ENCODE measurements at places on chromosomes 7 and 10.
A peak's percentile ranks its signal among the peaks of the same experiment; 100 is the strongest.

DNA sequence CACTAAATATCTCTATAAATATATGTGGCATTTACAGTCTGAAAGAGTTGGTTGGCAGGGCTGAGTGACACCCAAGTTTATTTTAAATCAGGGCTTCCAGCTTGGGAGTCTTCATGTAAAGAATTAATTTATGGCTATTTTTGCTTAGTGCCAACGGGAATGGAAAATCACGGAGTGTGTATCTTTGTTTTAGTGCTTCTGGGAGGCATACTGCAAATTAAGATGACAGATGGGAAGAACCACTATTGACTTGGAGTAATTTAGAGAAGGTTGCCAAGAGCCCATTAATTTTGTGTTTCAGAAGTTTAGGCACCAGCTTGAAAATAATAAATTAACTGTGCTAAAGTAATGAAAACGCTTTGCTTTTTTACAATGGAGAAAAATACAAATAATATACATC lies 135.2 kb downstream of the GPR37 start:
- no peak for DNase-seq

GRCh38 chr7:84277628-84278224 lies 83.1 kb upstream of the SEMA3A start:
- DNase-seq: no peak

GRCh38 chr7:140841166-140841715 lies 83.5 kb downstream of the BRAF start:
- DNase-seq: no peak

DNA sequence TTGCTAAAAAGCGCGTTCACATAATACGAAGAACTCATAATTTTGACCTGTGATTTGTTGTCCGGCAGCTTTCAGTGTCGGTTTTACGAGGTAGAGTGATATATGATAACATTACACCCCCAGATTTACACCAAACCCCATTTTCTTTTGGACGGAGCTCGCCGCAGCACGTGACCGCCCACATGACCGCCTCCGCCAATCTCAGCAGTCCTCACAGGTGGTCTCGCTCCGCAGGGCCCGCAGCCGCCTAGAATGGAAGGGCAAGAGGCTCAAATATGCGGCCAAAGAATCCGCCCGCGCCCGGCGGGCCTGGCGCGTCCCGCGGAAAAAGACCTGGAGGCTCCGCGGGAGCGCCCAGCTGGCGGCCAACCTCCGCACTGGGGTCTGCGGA lies at the start of gene HOXA7:
TSS of gene HOXA7 (minus strand) at position 168 of the 391 bp plus-strand sequence. CDS start at position 38, 130 bp downstream.
- DNase-seq: peak; percentile 91

DNA sequence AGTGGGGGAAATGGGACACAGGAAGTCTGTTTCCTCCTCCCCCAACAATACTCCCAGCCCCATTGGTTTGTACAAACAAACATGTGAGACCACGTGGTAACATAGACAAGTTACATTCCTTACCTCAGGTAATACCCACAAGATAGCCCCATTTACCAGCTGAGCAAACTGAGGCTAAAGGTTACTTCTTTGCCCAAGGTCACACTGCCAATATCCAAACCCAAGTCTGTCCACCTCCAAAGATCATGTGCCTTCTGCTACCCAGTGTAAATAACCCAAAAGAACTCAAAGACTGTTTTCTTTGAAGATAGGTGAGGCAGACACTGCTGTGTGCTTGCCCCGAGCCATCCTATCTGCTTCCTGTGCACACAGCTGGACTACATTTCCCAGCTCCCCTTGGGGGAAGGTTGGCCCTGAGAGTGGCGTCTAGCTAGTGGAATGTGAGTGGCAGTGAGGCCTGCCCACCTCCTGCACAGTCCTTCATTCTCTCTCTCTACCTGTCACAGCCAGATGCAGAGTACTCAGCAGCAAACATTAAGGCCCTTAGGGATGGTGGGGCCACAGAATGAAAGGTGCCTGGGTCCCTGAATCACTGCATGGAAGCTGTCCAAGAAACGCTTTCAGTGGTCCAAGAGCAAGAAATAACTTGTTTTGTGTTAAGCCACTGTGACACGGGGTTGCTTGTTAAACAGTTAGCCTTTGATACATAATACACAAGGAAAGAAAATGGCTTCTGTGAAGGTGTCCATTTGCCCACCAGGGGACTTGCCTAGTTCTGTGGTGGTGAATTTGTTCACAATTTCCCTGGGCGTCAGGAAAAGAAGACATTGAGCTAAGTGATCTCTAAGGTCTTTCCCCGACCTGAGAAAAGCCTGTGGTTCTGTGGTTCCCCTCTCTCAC lies 257.7 kb upstream of the NFE2L3 start:
- DNase-seq: no peak

DNA sequence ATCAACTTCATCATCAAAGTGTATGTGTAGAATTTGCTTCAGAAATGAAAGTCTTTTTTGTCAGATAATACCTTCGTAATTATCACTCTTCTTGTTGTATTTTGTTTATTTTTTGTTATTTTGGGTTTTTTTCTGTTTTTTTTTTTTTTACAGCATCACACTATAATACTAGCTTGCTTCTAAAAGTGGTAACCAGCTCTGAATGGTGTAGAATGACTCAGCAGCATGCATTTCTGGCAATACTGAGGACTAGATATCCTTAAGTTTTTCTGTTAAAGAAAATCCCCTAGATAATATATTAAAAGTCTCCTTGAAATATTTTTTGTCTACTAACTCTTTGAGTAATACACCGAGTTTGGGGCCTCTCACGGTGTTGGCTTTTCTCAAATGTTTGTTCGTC lies 109.1 kb downstream of the LMBR1 start:
- no peak for DNase-seq

DNA sequence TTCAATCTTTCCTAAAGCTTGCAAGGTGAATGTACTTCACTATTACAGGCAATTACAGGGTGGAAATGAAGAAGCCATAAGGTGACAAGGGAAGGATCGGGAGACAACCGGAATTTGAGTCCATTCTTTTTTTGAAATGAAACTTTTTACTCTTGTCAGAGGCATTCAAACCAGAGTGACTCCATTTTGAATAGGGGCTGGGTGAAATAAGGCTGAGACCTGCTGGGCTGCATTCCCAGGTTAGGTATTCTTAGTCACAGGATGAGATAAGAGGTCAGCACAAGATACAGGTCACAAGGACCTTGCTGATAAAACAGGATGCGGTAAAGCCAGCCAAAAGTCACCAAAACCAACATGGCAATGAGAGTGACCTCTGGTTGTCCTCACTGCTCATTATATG lies 363.3 kb downstream of the TYW1 start:
- DNase-seq: no peak

- DNase-seq: no peak
Observed at GRCh38 chr10:27344568-27345454, 104.2 kb upstream of the ACBD5 start.

- DNase-seq: no peak
Observed at GRCh38 chr7:138205614-138206150, 129.4 kb downstream of the AKR1D1 start.

DNA sequence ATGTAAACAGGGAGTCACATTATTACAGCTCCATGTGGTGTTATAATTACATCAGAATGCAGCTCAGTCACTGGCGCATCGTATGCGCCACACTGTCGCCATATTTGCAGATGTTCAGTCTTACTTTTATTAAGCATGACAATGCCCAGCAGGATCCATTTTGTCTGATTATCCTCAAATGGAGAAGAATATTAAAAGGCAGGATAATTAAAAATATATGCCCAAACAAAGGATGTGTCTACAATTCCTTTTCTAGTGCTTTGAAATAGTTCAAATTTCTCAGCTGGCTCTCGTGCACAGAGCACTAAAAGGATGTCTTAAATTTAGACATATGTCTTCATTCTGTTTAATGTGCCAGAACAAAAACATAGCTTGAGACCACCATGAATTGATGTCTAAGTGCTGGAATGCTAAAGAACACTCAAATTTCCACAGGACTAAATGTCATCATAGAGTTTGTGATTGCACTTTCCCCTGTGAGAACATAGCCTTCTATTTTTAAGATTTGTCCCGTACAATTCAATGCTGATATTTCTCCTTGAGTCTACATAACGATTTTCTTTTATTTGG lies 168.0 kb downstream of the DKK1 start:
- DNase-seq: no peak

DNA sequence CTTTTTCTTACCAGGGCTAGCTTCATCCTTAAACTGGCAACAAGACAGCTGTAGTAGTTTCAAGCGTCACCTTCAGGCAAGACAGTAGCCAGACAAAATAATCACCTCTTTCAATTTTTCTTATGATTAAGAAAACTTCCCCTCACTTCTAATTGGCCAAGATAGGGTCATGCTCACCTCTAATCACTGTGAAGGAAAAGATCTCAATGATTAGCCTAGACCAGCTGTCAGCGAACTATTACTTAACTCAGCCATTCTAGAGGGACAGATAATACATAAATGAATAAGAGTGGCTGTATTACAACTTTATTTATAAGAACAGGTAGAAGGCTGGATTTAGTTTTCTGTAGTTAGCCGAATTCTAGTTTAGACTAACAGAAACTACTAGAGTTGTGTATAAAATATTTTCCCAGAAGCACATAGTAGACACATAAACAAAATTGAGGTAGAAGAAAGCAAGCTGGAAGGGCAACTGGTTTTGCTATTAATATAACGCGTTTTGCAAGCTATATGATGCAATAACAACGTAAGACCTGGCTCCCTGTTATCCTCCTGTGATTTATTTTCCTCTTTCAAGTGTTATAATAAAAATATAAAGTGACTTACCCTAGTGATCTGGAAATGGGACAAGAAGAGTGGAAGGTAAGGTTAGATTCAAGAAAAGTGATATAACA lies 64.3 kb downstream of the ELAPOR2 start:
- no peak for DNase-seq

DNA sequence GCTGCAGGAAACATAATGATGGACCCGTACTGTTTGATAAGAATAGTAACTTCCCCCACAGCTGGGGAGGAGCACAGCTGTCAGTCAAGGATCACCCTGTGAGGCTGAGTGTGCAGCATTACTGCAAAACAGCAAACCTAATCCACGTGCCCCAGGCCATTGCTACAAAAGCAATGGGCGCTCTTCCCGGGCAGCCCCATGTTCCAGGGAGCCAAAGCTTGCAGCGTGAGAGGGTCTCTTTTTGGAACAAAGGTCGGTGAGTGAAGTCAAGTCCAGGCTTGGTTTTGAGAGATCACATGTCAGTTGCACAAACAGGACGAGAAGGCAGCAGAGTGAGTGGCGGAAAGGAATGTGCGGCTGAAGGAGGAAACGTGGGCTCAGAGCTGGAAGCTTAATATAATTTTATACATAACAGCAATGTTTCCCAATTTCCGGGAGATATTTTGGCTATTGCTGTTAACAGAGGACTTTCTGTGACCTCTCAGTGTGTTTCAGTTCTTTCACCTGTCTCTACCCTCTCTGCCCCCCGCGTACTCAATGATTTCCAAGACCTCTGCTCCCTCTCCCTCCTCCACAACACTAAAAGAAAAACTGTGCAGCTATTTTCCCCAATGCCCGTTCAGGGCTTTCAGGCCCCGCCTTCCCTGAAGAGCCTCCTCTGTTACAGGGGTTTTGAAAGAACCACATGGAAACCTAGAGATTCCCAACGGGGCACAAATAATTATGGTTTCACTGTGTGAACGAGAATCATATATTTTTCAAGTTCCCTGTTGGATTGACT lies 128.9 kb downstream of the MTPAP start:
- DNase-seq: no peak

DNA sequence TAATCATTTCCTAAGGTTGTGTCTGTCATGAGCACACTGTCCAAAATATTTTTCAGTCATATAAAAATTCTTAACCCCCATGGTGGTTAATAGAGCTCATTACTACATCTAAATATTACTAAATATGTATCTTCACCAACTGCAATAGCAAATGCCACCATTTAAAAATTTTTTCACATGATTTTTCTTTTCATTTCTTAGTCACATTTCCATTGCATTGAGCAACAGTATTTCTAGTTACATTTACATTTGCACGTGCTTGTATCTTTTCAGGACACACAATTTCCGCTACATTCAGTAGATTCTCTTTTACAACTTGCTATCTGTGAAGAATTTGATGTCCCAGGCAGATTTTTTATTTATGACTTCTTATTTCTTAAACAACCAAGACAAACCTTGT lies 5.2 kb upstream of the TAS2R40 start:
- DNase-seq: no peak

DNA sequence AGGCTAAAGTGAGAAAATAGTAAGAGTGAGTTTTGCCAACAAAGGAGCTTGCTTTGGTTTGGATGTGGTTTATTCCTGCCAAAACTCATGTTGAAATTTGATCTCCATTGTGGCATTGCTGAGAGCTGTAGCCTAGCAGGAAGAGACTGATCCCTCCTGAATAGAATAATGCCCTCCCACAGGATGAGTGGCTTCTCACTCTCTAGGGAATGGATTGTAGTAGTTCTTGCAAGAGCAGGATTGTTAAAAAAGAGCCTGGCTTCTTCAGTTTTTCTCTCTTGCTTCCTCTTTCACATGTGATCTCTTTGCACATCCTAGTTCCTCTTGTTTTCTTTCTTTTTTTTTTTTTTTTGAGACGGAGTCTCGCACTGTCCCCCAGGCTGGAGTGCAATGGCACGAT lies 34.4 kb downstream of the ASAH2 start:
- no peak for DNase-seq

GRCh38 chr7:156768698-156769472 lies 124.1 kb downstream of the LMBR1 start:
- DNase-seq: no peak

DNA sequence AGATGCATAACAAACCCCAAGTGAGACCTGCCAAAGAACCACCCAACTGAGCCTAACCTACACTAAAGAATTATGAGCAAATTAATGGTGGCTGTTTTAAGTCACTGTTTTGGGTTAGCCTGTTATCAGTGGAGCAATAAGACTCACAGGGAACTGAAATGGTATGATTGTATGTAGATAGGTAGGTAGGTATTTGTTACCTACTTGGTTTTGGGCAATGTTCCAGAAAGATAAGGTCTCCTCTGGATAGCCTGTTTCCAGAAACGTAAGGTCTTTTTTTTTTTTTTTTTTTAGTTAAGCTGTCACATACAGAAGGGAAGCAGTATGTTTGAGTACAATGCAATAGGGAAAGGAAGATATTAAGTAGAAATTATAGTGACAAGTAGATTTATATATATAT lies 47.6 kb downstream of the PSMC2 start:
- no peak for DNase-seq

DNA sequence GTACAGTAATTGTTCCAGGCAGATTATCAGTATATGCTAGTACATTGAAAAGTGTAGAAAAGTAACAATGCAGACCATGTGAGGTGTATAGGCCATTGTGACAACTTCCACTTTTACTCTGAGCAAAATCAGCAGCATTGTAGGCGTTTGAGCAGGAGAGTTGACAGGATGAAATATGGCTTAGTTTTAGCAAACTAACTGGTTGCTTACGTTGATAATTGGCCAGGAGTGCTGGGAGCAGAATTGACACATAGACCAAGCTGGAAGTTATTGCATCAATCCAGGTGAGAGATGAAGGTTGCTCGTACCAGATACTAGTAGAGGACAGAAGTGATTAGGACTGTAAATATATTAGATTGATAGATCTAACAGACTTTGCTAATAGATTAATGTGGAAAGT lies 46.0 kb downstream of the LCOR start:
- DNase-seq: no peak

DNA sequence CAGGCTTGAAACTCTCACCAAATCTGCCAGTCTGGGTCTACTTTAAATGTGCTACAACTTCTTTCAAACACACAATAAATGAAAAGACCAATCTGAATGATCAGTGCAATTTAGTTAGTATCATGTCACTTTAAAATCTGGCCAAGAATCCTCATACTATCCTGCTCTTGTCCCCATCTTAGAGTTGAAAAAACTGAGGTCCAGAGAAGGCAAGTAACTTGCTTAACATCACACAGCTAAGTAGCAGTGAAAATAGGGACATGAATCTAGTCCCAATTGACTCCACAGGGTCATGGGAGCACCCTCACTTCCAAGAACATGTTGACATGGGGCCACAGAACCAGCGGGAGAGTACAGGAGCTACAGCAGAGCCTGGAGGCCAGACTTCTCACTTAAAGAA lies 3.1 kb upstream of the GDF10 start:
- no peak for DNase-seq

Data from left kidney (tissue), 8 donors.